ENCODE measurements at places on chromosomes 5 and 9. TPM values are rescaled to one million over a fixed set of nuclear protein-coding genes. Genes with fewer than 3 reads are reported as not detected.

DNA sequence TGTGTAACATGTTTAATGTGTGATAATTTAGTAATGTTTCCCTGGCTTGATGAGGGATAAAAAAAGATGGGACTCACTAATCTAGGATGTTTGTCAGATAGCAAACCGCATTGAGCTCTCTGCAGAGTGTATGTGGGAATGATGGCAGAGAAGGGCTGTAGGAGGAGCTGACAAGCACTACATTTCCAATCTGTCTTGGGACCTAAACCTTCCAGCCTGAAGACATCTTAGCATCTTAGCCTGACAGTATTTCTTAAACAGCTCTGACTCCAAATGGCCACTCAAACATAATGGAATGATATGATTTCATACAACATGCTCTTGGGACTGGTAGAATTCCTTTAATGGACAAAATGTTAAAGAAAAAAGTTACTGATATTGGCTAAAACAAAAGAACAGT is 116.7 kb downstream of the PPP2R2B start:
- no peak for DNase-seq

- DNase-seq: no peak
Measured at GRCh38 chr5:135467051-135467625, 15.0 kb upstream of the TIFAB start.

DNA sequence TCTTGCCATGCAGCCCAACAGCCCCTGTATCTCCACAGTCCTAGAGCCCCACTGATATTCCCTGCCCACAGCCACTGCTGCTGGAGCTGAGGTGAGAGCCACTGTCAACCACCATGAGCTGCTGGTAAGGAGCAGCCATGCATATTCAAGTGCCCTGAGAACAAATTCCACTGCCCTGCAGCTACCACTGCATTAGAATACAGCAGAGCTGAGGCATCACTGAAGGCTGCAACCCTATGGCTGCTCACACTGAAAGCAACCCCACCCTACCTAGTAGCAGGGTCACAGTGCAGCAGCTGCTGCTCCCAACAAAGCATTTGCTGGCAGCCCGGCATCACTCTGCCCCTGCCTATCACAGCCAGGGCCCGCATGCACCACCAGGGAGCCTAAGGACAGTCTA is 68.6 kb downstream of the SKIC3 start:
- no peak for DNase-seq

GABRA6 gene
- total RNA-seq: not detected

DNA sequence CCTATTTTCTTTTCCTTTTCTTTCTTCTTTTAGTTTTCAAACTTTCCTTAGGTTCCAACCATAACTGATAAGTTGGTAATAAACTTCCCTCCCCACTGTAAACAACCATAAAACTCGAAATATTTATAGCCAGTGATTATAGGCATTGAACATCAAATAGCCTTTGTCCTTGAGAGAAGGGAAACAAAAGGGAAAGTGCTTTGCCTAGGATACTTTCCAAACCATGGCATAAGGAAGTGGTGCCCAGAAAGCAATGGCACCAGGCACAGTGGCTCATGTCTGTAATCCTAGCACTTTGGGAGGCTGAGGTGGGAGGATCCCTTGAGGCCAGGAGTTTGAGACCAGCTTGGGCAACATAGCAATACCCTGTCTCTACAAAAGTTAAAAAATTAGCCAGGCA is 11.9 kb upstream of the PDLIM4 start:
- DNase-seq: no peak

C5orf22 gene
- 46.7 TPM for total RNA-seq

F2RL2 gene
- total RNA-seq: 3.5 TPM

GRCh38 chr5:115555084-115555633 is 10.6 kb upstream of the FEM1C start:
- DNase-seq: no peak

DNA sequence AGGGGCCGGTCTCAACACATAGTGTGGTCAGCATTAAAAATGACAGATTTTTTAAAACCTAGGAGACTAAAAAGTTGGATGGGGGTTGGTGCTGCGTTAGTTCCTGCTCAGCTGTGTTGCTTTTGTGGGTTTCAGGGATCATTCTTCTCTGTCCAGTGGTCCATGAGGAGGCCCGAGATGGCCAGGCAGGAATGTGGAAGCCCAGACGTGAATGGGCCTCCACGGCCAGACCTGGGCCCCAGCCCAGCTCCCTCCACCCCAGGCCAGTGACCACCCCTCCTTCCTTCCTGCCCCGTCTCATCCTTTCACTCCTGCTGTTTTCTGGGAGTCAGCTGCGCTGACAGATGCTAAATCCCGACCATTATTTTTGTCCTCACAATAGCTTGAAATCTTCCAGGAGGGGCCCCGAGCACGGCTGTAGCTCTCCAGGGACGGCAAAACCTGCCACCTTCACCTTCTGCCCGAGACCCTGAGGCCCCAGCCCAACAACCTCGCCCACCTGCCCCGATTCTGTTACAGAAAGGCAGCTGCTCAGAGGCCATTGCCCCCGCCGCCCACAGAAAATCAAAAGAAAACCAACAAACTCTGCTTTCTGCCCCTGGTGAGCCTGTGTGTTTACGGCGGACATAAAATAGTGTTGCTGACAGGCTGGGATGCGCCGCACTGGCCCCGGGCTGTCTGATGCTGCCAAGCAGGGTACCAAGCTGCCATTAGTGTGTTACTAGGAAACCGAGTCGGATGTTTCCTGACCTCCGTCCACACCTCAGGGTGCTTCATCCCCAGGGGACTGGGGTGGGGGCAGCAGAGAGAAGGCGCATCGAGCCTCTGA is 83.7 kb upstream of the SARDH start:
- no peak for DNase-seq

GRCh38 chr5:84783003-84783402 is 398.3 kb upstream of the EDIL3 start:
- DNase-seq: no peak

GRCh38 chr9:114258866-114259797 is 63.8 kb upstream of the ORM1 start:
- DNase-seq: no peak

GRCh38 chr9:82062245-82062644 is 73.7 kb downstream of the SPATA31D1 start:
- DNase-seq: no peak

NUTM2G gene
- total RNA-seq: not detected

LOX gene
- 2.8 TPM for total RNA-seq

IFNA16 gene
- total RNA-seq: not detected

GRCh38 chr5:59568161-59568560 is 325.4 kb downstream of the PDE4D start:
- no peak for DNase-seq

DNA sequence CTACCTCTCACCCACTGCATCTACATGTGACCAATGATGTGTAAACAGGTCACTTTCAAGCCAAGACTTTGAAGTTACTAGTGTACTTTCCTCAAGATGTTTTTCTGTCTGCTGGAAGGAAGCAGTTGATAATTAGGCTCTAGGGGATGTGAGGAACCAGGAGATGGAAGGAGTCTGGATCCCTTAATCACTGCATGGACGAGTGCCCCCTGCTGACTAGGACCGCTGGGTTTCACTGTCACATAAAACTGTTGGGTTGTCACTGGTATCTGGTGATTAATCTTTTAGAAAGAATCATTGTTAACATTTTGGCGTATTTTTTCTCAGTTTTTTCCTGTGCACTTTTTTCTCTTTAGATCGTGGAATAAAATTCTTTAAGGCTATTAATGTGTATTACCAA is 79.5 kb downstream of the SREK1 start:
- no peak for DNase-seq

DNA sequence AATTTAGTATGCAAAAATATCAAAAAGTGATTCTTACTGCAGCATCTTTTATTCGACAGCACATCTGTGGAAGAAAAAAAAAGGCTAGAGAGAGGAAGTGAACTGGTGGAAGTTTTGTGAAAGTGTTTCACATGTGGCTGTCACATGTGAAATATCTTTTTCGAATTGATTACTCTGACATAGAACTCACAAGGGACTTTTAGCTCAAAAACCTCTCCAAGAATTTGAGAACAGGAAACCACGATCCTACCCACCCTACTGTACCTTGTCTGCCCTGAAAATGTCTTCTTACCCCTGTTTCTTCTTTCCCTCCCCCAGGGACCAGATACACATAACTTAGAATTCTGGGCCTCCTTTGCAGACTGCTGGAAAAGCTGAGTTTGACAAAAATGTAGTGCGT is 106.5 kb upstream of the PRRC1 start:
- DNase-seq: no peak

PCDHGA3 gene
- not detected for total RNA-seq

DNA sequence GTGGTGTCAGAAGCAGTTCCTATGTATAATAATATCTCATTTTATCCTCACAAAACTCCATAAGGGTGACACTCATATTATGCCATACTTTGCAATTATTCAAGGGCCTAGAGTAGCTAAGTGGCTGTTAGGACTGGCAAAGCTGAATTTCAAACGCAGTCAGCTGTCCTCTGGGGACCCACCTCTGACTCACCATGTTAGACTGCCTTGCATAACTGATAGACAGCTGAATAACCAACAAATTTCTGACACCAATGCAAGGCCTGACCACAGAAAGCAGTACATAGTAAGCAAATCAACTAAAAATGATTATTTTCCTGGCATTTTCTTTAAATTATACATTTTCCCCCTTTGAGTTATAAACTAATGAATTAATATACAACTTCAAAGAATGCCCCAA is 251.6 kb upstream of the PTGER4 start:
- DNase-seq: no peak

- DNase-seq: no peak
Measured at GRCh38 chr5:18802336-18802735, 1168.1 kb downstream of the TAF11L14 start.

- peak; percentile 76 for DNase-seq
Measured at GRCh38 chr9:134624621-134625181, 16.9 kb upstream of the COL5A1 start.

DNA sequence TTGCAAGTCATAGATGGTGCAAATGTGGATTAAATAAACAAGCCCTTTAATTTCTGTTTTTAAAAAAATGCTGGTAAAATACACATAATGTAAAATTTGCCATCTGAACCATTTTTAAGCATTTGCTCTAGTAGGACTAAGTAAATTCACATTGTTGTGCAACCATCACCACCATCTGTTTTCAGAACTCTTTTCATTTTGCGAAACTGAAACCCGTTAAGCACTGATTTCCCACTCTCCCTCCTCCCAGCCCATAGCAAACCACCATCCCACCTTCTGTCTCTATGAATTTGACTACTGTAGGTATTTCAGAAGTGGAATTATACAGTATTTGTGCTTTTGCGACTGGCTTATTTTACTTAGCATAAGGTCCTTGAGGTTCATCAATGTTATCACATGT is 103.3 kb upstream of the CNTLN start:
- no peak for DNase-seq

DNA sequence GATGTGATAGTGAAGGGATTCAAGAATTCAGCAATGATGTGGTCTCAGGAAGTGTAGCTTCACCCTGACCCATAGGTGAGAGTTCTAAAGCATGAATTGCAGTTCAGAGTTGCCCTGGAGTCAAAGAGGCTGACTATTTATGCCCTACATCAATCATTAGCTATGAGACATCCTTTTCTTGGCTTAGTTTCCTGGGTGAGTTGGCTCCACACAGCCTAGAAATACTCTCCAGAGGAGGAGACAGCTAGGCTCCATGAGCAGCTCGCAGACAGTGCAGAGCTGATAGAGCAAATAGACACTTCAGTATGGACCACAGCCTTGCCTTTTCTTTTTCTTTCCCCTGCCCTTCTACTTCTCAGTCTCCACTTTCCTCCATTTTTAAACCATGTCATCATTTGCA is 1651.8 kb downstream of the MAT2B start:
- no peak for DNase-seq

GLRA1 gene
- total RNA-seq: not detected

- no peak for DNase-seq
Measured at GRCh38 chr5:143036146-143036927, 266.2 kb downstream of the ARHGAP26 start.

GRXCR2 gene
- total RNA-seq: not detected

DNA sequence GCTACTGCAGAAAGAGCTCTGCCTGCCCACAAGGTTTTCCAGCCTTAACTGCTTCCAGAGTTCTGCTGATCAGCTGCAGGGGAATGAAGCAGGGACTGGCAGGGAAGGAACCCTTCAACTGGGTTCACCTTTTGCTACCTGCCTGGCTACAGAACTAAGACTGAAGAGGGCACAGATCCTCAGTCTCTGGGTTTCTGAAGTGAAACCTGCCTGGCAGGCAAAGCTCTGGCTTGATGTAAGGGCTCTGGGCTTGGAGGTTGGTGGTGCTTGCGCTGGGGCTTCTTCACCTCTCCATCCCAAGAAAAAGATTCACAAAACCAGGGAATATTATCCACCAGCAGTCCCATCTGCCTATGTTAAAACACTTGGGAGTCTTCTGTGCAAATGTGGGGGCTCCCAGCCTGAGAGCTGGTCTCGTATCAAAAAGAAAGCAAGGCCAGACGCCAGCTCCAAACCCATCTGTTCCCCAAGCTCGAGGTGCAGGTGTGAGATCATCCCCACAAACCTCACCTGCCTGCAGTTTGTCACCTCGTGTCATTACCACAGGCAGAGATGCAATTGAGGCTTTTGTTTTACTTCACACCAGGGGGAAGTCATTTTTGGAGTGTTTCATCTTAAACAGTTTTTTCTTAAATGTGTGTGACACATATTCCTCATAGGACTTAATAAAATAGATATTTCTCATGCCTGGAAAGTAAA is 58.3 kb downstream of the BNC2 start:
- DNase-seq: no peak

DNA sequence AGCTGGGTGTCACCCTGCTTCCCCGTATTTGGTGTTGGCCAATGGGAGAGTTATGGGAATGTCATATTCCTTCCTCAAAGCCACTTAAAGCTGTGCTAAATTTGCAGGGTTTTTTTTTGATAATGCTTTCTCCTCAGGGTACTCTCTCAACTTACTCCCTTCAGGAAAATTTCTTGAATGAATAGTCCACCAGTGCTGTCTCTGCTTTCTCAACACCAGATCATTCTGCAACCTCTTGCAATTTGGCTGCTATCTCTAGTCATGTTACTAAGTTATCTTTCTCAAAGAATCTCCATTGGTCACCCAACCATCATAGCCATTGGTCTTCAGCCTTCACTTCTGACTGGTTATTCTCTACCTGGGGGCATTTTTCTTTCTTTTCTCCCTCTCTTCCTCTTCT is 13.4 kb upstream of the TNFAIP8 start:
- DNase-seq: no peak

GRCh38 chr9:86854898-86855523 is 92.3 kb downstream of the GAS1 start:
- DNase-seq: peak; percentile 74

DNA sequence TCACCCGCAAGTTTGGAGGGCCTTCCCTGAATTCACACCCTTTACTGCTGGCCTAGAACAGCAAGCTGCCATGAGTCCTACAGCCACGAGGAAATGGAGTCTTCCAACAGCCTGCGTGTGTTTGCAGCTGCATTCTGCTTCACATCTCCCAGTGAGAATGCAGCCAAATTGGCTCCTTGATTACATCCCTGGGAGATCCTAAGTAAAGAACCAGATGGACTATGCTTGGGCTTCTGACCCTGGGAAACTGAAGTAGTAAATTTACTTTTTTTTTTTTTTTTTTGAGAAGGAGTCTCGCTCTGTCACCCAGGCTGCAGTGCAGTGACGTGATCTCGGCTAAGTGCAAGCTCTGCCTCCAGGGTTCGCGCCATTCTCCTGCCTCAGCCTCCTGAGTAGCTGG is 617.0 kb upstream of the CDH18 start:
- no peak for DNase-seq

- no peak for DNase-seq
Measured at GRCh38 chr9:98986866-98987651, 43.4 kb downstream of the COL15A1 start.

TRIM7 gene
- 10.4 TPM for total RNA-seq

GRCh38 chr5:101260857-101261256 is 357.8 kb upstream of the ST8SIA4 start:
- no peak for DNase-seq

GRCh38 chr9:70422371-70423043 is 8.1 kb upstream of the KLF9 start:
- no peak for DNase-seq

GRCh38 chr5:32613050-32613672 is 27.8 kb downstream of the SUB1 start:
- peak; percentile 62 for DNase-seq
